Globus pallidus (tissue), 1 donor: ENCODE measurements at places on chromosomes 4 and X.

- DNase-seq, result peak; percentile 33
Measured at GRCh38 chr4:115781528-115782146, 668.2 kb upstream of the NDST4 start.

GRCh38 chrX:147811803-147812202 lies 99.9 kb upstream of the FMR1 start:
- no peak for DNase-seq

GRCh38 chr4:9996319-9997110 lies 24.8 kb downstream of the SLC2A9 start:
- no peak for DNase-seq

DNA sequence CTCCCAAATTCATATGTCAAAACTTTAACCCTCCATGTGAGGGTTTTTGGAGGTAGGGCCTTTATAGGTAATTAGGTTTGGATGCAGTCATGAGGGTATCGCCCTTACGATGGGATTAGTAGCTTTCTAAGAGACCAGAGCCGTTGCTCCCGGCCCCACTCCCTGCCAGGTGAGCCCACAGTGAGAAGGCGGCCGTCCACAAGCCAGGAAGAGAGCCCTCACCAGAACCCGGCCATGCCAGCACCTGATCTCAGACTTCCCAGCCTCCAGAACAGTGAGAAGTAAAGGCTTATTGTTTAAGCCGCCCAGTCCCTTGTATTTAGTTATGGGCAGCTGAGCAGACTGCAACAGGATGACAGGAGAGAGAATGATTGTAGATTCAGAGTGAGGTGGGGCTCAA lies 40.8 kb downstream of the DCTD start:
- DNase-seq, result no peak

DNA sequence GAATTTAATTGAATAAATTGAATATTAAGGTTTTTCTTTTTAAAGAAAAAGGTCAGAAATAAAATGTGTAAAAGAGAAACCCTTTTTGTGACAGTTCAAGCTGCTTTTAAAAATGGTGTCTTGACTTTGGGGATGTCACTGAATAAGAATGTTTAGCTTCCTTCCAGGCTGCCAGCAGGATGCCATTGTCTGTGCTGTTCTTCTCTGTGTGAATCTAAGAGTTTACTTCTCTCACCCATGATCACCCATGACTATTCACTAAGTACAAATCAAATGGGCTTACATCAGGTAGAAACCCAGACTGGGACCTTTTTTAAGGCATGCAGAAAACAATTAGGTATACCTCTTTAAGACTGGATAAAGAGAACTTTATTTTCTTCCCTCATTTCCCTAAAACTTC lies 115.3 kb downstream of the DACH2 start:
- DNase-seq, result no peak

GRCh38 chrX:23952984-23953907 lies 45.4 kb downstream of the CXorf58 start:
- peak; percentile 10 for DNase-seq

GRCh38 chr4:87141428-87141827 lies 79.0 kb downstream of the KLHL8 start:
- no peak for DNase-seq

DNA sequence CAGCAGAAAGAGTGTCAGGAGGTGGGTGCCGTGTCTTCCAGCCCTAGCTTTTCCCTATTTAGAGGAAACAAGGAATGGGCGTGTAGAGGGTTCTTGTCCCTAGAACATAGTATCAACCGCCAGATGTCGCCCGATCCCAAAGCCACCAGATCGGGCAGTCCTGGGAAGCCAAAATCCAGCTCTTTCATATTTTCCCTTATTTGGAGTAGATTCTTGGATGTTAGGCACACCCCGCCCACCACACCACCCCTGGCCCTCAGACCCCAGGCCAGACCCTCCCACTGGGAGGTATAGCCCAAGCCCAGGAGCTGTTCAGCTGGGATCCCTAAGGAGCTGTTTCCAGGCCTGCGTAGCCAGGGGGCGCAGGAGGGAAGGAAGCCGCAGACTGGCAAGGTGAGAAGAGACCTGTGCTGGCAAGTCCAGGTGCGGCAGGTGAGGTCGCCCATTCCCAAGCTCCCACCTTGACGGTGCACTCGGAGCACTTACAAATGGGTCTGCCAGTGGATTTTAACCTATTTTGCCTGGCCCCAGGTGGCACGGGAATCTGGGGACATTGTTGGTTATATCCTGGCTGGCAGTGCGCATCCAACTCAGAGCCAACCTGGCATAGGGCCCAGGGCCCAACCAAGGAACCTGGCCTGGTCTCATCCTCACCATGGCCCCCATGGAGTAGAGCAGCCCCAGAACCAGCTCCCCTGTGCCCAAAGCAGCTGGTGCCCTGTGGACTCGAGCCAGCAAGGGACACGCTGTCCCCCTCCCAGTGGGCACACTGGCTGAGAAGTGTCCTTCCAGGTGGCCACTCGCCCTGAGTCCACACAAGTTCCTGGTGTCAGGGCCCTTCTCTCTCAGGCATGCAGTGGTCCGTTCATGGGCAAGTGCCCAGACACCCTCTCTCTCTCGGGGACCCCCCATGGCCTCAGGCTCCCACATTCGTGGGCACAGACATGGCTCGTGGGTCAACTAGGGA lies 811 bp downstream of the FLNA start:
- DNase-seq, result no peak

DNA sequence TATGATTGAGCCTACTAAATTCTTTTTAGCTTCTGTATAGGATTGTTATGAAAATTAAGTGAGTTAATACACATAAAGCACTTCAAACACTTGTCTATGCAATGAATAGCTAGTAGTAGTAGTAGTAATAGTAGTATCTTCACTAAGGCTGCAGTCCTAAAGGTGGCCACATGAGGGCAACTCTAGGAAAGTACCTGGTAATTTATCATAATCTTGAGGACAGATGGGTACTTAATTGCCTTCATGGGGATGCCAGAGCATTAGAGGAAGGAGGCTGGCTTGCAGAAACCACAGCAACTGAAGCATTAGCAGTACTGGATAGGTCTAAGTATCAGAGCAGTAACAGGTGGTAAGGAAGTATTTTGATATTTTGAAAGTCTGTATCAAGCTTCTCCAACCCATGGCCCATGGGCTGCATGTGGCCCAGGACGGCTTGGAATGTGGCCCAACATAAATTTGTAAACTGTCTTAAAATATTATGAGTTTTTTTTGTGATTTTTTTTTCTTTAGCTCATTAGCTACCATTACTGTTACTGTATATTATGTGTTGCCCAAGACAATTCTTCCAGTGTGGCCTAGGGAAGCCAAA lies 17.3 kb downstream of the NIPAL1 start:
- no peak for DNase-seq

- DNase-seq, result no peak
Measured at GRCh38 chr4:89009761-89010369, 47.1 kb downstream of the FAM13A start.

DNA sequence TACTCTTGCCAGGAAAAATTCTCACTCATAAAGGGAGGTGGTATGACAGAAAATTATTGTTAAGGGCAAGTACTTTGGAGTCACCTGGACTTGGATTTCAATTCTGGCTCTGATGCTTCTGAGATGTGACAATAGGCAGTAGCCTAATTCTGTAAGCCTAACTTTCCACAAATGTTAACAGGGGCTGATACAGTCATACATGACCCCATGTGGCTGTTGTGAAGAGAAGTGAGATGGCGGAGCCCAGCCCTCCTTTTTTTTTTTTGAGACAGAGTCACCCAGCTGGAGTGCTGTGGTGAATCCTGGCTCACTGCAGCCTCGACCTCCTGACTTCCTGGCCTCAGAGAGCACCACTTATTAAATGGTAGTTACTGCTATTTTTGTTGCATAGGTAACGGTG lies 54.4 kb upstream of the IRF2 start:
- DNase-seq, result no peak

DNA sequence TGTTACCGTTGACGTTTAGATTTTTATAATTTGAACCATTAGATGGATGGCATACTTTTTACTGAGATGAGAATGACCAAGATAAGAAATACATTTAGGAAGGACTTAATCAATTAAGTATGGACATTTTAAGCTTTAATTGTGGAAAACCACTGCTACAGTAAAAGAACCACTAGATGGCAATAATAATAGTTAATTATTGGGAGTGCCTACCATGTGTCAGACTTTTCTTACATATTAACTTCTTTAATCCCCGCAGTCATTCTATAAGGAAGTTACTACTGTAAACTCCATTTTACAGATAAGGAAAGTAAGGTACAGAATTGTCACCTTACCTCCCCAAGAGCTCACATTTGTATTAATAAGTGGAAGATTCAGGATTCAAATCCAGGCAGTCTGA lies 48.5 kb upstream of the MYOZ2 start:
- DNase-seq, result no peak

GRCh38 chr4:153652051-153652784 lies 31.9 kb upstream of the TLR2 start:
- DNase-seq, result peak; percentile 45

- no peak for DNase-seq
Measured at GRCh38 chr4:148454835-148455234, 12.6 kb upstream of the NR3C2 start.

DNA sequence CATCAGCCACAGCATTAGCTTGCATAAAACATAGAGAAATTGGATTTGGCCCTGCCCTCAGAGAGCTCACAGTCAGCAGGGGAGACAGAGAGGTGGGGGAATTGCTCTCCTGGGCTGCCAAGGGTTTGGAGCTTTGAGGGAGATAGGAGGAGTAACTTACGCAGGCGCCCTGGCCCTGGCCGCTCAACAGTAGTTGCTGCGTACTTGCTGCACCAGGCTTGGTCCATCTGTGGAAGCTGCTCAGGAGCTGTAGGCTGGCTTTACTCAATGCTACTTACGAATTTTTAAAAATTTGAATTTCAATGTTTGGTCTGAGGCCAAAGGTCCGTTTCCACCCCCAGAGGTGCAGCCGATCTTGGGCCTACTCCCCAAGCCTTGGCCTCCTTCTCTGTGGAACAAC lies 83.3 kb downstream of the CPZ start:
- no peak for DNase-seq

DNA sequence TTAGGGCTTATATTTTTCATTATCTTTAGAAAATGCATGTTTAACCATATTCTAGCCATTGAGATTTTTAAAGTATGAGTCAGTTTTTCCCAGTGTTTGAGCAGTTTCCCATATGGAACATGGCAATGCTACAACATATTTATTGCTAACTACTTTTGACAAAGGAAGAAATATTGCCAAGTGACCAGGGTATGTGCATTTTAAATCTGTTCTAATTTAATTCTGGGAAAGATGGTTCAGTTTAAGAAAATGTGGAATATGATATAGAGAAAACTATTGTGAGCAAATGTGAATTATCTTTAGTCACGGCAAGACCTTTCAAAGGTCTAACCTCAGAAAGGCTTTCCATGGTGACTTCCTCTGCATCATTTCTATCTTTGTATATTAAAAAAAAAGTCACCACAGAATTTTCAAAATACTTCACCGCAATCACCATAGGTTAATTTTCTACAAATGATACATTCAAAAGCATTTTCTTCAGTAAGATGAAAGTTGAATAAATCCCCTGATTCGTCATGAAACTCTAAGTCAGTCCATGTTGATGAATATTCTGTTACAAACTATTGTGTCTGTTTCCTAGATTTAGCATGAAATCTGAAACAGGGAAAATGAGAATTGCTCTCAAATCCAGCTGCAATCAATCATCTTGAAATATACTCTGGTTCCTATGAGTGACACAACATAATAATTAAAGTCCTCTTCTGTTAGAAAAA lies 2349.0 kb upstream of the TENM3 start:
- DNase-seq, result no peak

- no peak for DNase-seq
Measured at GRCh38 chr4:62495032-62495431, 1294.9 kb downstream of the ADGRL3 start.

- no peak for DNase-seq
Measured at GRCh38 chr4:55730280-55730931, 89.2 kb upstream of the EXOC1L start.

DNA sequence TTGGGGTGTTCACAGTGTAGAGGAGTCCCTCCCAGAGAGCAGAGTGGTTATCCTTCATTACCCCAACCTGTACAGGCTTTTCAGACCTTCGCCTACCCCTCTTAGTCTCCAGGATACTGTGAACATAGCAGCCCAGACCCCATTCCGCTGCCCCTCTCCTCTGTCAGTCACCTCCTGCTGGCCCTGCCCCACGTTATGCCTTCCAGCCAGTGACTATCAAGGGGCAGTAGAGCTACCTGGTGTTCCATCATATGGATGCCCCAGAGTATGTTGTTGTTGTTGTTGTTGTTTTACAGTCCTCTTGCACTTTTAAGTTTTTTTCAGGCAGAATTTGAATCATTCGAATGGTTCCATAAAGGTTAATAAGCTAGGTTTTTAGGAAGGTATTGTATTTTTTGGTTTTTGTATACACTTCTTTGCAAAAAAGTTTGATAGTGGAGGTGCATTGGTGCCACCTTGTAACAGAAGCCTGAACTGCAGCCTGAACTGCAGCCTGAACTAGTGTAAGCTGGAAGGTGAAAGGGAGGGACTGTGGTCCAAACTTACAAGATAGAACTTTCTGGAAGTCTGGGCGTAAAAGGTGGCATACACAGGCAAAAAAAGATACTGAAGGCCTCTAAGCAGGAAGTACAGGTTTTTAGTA lies 101.4 kb upstream of the RAB40AL start:
- no peak for DNase-seq

- DNase-seq, result no peak
Measured at GRCh38 chrX:9765737-9766097, at the start of gene GPR143. Gene GPR143, minus strand, starts transcription at chrX:9765847. Its CDS starts 30 bp downstream, at chrX:9765817.

GRCh38 chr4:142065086-142065647 lies 428.8 kb downstream of the IL15 start:
- no peak for DNase-seq

DNA sequence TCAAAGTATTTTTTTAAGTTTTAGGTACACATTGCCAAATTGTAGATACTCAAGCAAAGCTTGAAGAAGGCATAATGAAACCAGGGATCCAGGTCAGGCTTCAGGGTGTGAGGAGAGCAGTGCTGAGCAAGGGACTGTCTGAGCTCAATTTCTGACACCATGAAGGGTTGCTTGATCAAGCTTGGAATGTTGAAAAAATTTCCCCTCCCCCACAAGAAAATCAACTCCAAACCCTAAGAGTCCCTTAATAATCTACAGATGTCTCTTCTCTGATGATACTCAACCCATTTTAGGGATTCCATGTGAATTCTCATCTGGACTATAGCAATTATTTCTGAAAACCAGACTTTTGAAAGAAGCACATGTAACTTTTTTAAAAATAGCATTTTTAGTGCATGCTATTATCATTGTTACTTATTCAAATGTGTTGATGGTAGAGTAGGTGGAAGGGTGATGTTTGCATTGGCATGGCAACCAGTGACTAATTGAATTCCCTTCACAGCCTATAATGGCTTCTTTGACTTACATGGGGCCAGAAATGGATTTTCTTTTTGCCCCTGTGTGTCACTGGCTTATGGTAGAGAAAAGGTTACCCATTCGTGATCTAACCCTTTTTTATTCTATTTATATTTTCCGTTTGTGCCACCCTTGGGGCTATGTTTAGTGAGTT lies 252.0 kb downstream of the FBXW7 start:
- no peak for DNase-seq
